Femur (tissue), 1 donor: ENCODE measurements at places on chromosomes 16 and 17.
A peak's percentile ranks its signal among the peaks of the same experiment; 100 is the strongest.

DNA sequence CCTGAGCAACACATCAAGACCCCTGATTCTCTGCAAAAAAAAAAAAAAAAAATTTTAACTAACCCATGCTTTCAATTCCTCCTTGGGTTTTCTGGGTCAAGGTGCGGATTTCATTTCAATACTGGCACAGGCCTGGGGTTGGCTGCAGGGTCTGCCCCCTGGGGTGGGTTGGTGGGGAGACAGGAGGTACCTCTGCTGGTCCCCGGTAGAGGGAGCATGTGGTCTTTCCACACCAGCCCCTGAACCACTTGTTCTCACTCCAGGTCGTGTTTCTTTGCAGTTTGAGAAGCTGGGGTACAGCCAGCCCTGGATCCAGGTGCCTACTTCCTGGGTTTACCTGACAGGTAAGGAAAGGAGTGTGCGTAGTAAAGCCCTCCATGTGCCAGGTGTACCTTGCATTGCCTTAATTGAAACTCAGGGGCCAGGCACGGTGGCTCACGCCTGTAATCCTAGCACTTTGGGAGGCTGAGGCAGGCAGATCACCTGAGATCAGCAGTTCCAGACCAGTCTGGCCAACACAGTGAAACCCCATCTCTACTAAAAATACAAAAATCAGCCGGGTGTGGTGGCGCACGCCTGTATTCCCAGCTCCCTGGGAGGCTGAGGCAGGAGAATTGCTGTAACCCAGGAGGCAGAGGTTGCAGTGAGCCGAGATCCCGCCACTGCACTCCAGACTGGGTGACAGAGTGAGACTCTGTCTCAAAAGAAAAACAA, 21.8 kb downstream of the SDR42E2 start:
- no peak for DNase-seq

DNA sequence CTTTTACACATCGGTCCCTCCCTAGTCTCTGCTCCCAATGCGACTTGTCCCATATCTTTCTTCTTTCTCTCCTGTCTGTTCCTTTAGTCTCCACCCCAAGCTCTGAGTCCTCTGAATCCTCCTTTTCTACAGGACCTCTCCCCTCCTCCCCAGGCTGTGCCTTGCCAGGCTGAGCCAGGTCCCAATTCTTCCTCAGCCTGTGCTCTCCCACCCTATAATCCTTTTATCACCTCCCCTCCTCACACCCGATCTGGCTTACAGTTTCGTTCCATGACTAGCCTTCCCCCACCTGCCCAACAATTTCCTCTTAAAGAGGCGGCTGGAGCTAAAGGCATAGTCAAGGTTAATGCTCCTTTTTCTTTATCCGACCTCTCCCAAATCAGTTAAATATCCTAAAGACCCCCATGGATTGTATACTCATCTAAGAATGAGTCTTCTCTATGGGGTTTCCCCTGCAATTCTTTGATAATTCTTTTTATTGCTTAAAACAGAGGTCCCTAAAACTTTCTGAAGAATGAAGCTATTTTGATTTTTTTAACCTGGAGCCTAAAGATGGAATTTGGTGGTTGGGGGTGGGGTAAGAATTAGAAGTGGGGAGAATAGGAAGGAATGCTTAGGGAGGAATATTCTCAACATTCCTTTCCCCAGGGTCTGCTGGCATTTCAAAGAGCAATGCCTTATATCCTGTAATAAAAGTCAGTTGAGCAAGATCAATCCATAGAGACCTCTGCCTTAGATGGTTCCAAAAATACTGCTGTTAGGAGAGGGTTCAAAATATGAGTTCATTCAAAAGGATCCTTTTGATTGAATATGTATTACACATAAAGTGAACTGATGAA, 102.8 kb downstream of the MYO1D start:
- DNase-seq: no peak

- DNase-seq: peak; percentile 58
Observed at GRCh38 chr16:4505356-4506147, 29.4 kb downstream of the HMOX2 start.

DNA sequence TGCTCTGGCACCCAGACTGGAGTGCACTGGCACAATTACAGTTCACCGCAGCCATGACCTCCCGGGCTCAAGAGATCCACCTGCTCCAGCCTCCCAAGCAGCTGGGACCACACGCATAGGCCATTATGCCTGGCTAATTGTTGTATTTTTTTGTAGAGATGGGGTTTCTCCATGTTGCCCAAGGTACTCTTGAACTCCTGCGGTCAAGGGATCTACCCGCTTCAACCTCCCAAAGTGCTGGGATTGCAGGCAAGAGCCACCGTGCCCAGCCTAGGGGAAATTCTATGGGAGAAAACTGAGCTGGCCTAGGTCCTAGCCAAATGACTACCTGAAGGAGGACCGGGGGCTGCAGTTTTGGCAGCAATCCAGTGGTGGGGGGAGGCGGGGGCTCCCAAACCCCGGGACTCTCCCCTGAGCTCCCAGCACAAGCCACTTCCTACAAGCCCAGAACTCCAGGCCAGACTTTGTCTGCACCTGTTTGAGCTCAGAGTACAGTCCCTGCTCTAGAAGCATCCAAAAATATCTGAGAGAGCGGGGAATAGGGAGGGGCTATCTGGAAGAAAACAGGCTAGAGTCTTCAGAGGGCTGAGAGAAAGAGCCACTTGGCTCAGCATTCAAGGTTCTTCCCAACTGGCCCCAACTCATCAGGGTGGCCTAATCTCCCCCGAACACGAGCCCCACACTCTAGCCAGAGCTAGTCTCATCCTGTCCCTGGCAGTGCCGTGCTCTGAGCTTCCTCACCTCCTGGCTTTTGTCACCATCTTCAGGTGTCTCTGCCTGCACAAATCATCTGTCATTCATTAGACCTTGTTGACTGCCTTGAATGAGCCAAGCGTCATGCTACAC, 9.1 kb downstream of the SRL start:
- peak; percentile 74 for DNase-seq

GRCh38 chr17:57794841-57795240, 49.7 kb upstream of the CCDC182 start:
- no peak for DNase-seq
